Stimulated activated CD8-positive, alpha-beta memory T cell treated with anti-CD3 and anti-CD28 coated beads, Interleukin-4, amount 100 ng/mL, for 4 hours (primary cell): ENCODE measurements at places on chromosomes 3 and 15.

DNA sequence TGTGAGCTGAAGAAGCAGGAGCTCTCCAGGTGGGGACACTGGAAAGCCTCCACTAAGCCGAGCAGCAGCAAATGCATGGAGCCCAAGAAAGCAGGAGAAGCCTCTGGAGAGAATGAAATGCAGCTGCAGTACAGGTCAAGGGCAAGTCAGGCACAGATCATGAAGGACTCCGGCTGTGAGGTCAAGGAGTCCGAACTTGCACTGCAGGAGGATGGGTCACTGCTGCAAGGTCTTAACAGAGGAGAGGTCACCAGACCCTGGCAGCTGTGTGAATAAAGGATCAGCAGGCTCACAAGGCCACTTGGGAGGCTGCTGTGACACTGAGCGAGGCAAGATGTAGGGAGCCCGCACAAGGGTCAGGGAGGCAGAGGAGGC, 24.7 kb upstream of the SLC41A3 start:
- DNase-seq, result no peak

DNA sequence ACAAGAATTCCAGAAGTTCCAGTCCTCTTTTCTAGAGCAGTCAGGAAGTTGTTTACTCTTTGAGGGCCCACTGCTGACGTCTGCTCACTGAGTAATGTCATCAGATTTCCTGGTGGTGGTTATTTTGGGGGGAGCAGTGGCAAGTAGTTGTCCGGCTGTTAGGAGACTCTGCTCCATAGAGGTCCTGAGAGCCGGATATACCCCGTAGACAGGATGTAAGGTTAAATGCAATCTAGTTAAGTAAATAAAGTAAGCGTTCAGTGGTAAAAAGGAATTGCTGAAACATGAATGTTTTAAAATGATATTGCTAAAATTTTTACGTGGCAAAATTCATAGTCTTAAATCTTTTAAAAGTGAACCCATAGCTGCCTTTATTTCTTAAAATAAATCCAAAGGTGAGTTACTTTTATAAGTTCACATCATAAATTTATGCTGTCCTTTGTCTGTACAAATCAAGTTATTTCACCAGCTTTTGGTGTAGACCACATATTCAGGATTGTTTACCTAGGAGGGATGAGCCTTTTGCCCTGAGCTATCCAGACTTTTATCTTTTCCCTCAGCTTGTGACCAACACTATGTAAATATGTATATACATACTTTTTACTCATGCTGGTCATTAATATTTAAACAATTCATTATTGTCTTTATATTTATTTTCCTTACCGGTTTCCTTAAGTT, 65.8 kb downstream of the PDE8A start:
- DNase-seq, result no peak

DNA sequence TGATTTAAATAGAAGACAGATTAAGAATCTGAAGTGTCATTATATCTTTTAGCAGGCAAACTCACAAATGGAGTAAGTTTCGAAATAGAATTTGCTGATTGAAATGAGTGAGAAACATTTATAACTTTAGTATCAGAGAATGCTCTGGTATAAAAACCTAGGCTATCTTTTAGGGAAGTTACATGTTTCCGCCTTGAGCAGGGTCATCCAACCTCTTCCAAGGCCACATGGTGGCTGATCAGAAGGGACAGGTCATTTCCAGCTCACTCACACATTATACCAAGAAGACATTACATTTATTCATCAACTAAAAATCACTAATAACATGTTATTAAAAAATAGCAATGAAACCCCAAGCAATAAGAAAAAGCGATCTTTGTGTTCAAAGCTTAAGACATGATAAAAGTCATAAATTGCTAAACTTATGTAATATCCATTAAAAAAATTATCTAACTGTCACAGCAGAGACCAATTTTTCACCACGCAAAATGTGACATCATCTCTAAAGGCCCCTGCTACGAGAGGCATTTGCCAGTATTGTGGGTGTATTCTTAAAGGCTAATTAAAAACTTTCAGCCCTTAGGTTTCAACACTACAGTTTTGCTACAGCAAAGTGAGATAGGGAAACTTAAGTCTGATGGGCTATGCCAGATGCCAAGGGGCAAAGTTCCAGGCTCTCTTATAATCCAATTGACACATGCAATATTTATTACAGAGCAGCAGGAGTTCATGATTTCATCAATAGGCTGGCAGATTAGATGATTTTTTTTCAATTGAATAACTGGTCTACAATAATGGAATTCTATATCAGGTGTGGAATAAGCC, 240.4 kb upstream of the TBL1XR1 start:
- no peak for DNase-seq

DNA sequence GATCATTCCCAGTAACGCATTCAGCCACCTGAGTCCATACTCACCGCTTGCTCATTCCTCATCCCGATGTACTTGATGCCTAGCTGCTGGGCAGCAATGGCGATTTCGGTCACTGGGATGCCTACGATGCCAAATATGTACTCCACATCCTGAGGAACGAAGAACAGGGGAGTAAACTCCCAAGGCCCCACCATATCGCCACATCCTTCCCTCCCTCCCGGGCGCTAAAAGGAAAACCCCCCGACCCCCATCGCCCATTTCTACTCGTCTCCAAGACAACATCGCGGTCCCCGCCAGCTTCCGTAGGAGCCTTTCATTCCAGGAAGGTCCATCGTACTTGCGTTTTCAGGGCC, 347 bp downstream of the HACL1 start:
- no peak for DNase-seq

DNA sequence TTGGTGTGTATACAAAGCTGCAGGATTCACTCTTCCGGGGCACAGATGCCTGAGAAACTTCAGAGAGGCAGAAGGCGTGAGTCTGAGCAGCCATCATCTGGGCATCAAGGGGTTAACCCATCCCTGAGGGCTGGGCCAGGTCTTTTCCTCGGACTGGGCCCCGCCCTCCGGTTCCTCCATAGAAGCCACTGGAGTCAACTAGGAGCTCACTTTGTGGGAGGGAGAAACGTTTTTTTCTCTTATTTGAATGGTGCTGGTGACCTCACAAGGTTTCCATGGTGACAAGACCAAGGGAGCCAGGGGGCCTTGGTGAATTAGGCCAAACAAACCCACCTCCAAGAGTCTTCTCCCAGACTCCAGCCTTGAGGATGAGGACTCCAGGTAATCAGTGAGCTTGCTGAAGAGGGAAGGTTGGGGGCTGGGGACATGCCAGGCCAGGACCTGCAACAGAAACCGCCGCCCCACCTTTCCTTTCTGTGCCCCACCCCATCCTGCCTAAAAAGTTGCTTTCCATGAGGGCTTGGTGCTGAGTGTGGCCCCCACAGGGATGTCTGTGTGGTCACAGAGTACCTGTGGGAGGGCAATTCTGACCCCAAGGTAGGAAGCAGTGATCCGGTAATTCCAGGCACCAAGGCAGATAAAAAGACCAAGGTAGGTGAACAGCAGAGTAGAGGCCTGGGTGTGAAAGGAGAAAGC, 14.8 kb upstream of the INSYN1 start:
- no peak for DNase-seq

GRCh38 chr3:178393146-178393545, 143.1 kb upstream of the KCNMB2 start:
- DNase-seq, result no peak

DNA sequence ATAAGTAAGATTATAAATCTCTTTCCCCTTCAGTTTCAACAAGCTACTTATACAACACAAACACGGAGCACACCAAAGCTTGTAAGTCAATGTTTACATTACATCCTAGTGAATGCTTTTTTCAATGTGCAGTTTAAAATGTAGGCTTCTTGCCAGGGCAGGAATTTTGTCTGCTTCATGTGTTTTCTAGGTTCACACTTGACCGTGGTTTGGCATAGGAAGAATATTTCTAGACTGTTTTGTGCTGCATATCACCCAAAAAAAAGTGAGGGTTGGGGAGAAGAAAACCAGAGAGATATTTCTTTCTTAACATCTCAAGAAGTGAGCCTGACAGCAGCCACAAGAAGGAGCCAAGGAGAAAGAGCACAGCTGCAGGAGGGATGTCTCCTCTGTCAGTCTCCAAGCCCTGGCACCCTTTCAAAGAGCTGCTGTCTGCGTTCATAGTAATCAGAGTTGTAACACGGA, 255.8 kb downstream of the MEIS2 start:
- no peak for DNase-seq

GRCh38 chr15:34334672-34335071, 2.9 kb downstream of the SLC12A6 start:
- DNase-seq, result no peak

- no peak for DNase-seq
Measured at GRCh38 chr15:39171944-39172368, 408.9 kb upstream of the THBS1 start.

DNA sequence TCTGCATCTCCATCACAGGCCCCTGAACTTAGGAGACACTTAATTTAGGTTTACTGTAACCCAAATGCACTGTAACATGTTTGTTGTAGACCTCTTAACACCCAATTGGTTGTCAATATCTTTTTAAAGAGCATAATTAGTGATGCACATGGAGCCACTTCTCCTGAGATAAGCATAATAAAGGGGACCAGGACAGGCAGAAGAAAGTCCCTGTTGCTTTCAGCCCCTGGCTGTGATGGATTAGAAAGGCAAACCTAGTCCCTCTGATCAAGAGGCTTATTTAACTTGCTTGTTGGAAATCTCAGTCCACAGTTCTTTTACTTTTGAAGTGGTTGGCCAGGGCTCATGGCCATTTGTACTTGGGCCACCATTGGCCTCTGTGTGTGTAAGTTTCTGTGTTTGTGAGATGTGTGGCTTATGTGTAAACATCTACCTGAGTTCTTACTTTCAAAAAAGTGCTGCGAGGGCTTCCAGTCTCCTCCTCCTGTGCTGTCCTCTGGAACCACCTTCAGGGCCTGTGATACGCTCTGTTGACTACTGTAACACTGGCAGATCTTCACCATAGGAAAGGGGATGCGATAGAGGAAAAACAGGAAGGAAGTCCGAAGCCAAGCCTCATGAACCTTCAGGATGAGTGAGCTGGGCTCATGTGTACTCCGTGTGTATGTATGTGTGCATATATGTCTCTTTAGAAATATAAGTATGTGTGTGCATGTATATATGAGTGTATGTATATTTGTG, 136.2 kb downstream of the EPHB1 start:
- no peak for DNase-seq

- no peak for DNase-seq
Measured at GRCh38 chr15:68001811-68002210, 52.3 kb upstream of the PIAS1 start.

DNA sequence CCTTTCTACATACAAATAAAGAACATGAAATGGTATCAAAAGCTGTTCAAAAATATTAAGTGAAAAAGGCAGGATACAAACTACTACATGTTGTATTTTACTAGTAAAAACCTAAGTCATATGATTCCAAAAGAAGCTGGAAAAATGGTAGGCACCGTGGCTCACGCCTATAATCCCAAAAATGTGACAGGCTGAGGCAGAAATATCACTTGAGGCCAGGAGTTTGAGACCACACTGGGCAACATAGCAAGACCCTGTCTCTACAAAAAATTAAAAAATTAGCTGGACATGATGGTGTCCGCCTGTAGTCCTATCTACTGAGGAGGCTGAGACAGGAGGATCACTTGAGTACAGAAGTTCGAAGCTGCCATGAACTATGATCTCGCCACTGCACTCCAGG, 1.7 kb downstream of the EMC7 start:
- no peak for DNase-seq

DNA sequence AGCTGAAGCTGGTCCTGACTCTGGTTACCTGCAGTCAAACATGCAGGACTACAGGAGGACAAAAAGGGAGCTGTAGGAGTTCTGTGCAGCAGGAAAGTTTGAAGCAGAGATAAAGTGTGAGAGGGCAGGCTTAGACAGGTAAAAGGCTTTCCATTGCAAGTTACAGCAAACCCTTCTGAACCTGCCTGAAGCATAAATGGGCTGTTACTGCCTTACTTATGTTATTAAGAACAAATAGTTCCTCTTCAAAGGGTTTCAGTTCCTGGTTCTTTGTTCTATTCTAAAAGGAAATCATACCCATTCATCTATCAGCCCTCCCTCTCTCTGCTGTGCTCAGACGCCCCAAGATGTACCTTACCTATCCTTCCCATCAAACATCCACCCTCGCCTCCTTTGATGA, 52.4 kb upstream of the CACNA2D3 start:
- no peak for DNase-seq

DNA sequence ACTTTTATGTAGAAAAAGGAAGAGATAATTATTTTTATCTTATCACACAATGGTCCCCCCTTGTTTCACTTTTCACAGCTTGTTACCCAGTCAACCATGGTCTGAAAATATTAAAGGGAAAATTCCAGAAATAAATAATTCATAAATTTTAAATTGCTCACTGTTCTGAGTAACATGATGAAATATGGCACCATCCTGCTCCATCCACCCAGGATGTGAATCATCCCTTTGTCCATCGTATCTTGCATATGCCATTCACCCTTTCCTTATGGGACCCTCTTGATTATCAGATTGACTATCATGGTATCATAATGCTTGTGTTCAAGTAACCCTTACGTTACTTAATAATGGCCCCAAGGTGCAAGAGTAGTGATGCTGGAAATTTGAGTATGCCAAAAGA, 43.7 kb downstream of the ANKRD28 start:
- no peak for DNase-seq

DNA sequence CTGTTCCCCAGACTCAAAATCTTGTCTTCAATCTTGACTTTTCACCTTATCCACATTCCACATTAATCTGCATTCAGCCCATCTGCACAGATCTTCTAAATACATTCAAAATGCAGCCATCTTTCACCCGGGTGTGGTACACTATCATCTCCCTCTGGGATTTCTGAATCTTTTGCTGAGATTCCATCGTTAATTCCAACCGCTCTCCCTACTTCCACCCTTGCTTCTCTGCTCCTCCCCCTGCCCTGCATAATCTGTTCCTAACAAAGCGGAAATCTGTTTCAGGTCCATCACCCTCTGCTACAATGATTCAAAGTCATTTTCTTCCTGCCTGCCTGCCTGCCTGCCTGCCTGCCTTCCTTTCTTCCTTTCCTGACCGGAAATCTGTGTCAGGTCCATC, 7.9 kb upstream of the GOLGA8B start:
- no peak for DNase-seq

GRCh38 chr3:87920549-87920948, 138.3 kb downstream of the CGGBP1 start:
- DNase-seq, result no peak

DNA sequence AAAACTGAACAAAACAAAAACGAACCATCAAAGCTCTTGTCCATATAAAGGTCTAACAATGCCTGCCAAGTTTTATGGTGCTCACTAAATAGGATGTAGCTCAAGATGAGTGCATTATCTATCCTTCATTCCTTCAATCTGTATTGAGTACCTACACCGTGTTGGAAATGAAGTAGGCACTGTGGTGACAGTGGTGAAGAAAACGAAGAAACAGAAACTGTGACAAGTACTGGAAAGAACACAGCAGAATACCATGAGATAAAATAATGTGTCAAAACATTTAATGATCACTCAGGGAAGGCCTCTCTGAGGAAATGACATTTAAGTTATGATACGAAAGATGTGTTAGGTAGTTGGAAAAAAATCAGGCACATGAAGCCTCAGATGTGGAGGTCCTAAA, 36.2 kb downstream of the CBLB start:
- DNase-seq, result no peak

- DNase-seq, result no peak
Measured at GRCh38 chr3:8341821-8342247, 159.8 kb upstream of the LMCD1 start.
